NCI-H187 treated with DMSO at 0.1 percent for 48 hours (cell line): ENCODE measurements at places on chromosomes 7 and 10.

DNA sequence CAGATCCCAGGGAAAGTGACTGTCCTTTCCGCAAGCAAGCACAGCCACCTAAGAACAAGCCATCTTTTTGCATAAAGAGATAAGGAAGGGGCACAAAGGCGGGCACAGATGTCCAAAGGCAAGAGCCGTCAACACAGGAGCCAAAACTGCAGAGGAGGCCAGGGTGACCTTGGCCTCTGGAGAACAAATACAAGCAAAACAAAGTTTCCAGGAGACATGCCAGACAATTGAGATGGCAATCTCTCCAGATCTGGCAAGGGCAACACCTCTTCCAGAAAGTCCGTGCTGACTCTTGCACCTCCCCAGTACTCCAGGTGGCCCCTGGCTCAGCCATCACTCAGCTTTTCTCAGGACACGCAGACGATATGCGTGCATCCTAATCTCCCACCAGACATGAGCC lies 58.2 kb downstream of the TEX36 start:
- DNase-seq = no peak

DNA sequence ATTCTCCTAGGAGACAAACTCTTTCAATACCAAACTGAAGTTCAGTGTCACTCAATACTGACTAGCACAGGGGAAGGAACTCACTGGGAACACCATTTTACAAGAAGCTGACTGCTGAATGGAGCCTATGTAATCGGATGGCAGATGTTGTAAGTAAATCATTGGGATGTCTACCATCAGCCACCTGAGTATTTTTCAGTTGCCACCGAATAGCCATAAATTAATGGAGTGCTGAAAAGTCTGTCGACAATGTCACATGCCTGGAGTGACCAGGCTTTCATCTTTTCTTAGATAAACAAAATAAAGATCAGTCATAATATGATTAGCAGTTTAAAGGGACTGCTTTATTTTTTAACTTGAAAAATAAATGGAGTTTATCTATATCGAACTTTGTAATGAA lies 145.9 kb upstream of the SEMA3E start:
- DNase-seq = no peak

DNA sequence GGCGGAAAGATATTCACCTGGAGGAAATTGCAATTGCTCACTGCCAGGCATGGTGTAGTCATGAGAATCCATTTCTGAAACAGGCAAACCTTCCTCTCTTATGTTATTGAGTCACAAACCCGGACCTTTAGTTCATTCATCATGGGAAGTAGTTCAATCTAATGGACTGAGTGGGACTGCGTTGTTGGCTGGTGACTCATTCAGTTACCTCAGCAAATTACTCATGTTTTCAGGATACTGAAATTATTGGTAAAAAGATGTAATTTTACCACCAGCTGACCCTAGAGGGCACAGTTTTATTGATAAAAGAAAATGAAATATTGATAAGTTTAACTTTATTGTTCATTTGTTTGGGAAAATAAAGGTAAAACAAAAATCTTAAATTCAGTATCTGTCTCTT lies 1194.4 kb upstream of the SORCS1 start:
- no peak for DNase-seq

DNA sequence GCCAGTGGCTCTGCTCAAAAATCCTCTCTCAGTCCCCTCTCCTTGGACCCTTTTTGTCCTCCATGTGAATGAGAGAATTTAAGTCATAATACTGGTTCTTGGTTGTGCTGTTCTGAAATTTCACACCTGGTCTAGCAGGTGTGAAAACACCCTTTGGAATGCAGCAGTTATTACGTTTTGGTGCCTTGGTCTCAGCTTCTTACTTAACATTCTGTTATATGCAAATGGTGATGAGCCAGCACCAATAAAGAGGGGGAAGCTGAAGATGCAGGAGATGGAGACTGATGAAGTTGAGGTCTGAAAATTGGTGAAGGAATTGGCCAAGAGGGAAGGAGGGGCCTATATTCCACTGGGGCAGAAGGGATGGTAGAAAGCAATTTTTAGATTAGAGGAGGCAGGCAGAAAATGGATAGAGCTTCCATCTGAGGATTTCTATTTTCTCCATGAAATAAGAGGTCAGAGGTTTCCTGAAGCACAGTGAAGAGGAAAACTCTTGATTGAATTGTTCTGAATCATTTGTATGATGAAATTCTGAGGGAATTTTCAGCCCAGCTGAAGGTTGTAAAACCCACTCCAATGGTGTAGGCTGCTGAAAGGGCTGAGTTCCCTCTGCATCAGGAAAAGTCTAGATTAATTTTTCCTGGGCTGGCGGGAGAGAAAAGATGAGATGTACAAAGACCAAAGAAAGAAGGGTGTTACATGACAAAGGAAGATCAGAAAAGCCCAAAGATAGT lies 94.0 kb upstream of the FAM180A start:
- no peak for DNase-seq

DNA sequence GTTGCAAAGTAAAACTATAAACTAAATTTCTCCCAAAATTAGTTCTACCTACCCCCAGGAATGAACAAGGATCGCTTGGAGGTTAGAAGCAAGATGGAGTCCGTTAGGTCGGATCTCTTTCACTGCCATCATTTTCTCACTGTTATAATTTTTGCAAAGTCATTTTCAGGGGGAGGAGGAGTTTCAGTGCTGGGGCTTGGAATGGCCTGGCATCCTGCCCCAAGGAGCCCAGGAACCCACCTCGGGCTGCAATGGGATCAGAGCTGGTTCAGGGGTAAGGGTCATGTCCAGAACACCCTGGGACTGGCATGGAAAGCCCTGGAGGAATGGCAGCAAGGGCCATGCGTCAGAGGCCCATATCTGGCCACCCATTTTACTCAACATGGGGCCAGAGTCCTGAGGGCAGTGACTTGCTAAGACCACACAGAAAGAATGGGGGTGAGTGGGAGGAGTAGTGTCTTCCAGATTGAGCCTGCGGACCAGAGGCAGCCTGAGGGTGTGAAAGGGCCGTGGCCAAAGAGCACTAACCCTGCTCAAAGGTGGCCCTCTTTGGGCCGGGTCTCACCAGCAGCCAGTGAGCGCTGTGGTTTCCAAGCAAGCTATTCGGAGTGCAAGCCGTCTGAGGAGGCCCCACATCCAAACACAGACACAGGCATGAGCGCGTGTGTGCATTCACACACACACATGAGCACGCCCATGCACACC lies 31.8 kb downstream of the GPRIN2 start:
- no peak for DNase-seq

GRCh38 chr10:3068968-3069737 lies 1.8 kb downstream of the PFKP start:
- DNase-seq = no peak

DNA sequence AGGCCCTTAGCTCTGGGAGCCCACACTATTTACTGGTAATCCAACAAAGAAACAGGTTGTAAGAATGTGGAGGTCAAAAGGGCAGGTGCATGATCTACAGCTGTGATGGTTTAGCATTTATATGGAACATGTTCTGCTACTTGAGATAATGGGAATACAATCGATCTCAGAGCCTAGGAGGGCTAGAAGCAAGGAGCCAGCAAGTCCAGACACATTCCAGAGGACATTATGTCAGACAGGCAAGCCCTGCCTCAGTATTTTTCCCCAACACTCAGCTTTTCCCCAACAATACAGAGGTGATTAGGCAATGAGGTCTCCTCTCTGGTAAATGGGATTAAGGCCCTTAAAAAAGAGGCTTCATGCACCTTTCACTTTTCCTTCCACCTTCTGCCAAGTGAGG lies 21.4 kb upstream of the GNAT3 start:
- DNase-seq = no peak

- no peak for DNase-seq
These were observed 37.0 kb downstream of the UPP1 start for GRCh38 chr7:48126037-48126436.

DNA sequence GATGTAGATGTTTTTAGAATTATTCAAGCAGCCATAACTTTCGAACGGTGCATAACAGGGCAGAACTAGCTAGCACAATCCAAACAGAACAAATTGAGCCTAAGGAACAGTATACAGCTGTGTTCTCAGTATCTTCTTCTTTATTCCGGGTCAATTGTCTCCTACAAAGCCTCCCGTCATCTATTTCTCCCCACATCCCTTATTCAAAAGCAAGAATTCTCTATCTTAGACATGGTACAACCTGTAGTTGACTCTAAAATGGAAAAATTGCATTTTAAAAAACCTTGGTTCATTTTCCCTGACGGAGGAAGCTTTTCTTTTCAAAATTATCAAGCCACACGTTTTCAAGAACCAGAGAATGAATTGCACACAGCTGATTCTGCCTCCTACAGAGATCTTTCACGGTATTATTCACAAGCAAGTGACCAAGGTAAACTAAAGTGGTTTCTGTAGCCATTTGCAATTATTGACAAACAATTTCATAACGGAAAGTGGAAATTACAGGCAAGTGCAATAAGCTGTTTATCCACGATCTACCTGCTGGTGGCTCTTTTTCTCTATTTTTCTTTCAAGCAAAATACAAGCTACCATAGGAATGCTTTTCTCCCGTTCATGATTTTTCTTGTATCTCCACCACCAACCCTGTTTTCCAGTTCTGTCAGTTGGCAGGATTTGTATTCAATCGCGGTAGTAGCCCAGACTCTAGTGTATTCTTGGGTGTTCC lies 2.3 kb downstream of the GRM8 start:
- no peak for DNase-seq

- DNase-seq = no peak
These were observed 63.3 kb upstream of the VIPR2 start for GRCh38 chr7:159207951-159208350.

DNA sequence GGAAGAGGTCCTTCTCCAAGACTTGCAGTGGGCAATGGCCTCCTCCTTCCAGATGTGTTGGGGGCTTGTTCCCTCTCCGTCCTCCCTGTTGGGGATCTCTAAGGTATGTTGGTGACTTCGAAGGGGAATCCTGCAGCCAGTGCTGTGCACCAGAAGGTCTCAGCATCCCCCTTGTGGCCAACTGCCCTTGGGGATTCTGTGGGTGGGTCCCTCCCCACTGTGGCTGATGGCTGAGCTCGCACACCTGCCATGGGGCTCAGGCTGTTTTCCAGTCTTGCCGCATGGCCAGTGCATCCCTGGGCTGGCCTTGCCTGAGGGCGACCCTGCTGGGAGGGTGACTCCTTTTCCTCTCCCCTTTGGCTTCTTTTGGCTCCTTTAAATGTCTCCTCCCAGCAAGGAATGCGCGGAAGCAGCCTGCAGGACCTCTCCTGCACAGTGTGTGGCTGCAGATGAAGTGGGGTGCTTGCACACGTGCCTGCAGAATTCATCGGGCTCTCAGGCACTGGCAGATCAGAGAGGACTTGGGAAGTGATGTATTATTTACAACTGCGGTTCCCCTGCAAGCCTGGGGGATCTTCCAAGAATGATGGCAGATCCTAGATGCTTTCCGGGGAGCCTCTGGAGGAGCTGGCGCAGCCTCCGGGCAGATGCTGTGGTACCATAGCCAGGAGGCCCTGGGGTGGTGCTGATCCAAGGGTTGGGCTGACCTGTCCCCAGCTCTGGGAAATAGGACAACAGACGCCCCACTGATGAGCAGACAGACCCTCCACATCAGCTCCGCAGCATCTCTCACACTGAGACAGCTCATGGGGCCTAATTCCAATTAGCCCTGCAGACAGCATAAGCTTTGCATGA lies 410.0 kb downstream of the TCERG1L start:
- no peak for DNase-seq

- DNase-seq = no peak
These were observed 102.7 kb downstream of the WDR11 start for GRCh38 chr10:120953897-120954296.

GRCh38 chr7:73442903-73443500 lies 9.4 kb downstream of the FZD9 start:
- DNase-seq = peak; percentile 31

- no peak for DNase-seq
These were observed 734 bp upstream of the VGF start for GRCh38 chr7:101165958-101166647.

DNA sequence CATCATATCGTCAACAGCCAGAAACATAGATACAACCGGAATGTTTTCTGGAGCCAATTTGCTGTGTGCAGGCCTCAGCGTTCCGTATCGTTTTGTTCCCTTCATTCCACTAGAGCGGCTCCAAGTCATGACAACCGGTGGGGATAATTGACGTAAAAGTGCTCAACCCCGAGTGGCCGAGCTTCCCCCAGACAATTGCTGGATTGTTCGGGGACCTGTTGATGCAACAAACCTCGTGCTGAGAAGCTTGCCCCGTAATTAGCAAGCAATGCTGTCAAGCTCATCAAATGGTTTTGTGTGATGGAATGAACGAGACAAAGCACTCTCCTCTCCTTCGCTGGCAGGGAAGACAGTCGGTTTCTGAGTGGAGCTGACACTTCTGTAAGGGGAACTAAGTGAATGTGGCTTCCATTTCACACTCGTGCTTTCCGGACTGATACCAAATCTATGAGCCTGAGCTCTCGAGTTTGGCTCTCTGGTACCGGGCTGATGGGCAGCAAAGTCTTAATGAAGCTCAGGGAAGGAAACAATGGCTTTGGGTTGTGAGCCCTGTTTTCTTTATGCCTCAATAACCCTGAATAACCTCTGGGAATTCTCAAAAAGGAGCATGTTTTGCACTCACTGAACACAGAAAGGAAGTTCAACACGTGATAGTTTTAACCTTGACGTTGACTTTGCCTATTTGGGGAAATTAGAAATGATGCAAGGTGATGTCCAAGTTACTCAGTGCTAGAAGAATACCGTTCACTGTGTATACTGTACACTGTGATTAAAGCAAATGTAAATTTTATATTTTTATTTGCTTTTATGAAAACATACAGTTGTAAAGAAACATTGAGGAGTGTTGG lies 220.5 kb downstream of the BAMBI start:
- DNase-seq = no peak

- no peak for DNase-seq
These were observed 42.2 kb downstream of the POLL start for GRCh38 chr10:101545898-101546297.

- DNase-seq = no peak
These were observed 279.8 kb downstream of the KCNMA1 start for GRCh38 chr10:77357611-77358310.
